ENCODE measurements at places on chromosomes 5 and 9. TPM values are rescaled to one million over a fixed set of nuclear protein-coding genes. Genes with fewer than 3 reads are reported as not detected.
A peak's percentile ranks its signal among the peaks of the same experiment; 100 is the strongest.

DNA sequence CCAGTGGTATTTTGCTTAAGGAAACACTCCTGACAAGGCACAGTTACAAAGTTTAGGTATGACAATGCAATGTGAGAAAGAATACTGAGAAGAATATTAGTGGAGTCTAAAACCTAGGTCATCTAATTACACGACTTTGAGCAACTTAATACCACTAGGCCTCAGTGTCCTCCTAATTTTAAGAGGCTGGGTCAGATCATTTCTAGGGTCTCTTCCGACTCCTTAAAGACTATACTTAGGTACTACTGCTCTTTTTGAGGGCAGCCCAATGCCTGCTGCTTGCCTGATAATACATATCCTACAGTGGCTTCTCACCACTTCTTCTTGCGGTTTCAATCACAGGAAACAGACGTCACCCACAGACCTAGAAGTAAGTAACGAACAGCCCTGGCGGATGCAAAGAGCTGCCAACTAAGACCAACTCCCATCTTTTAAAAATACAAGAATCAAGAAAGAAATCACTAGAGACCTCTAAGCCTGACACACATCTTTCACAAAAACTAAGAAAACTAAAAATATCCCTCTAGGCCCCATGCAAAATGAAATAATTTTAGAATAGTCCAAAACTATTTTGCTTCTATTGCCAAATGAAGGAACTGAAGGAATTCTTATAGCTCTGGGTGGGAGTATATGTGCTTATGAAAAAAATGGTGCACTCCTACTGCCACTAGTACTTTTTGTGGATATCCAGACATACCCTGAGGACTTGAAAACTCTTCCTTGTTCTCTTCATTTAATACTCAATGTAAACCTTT lies 13.1 kb downstream of the DIAPH1 start:
- no peak for DNase-seq

GRCh38 chr9:18791074-18791473 lies 241.9 kb downstream of the SAXO1 start:
- no peak for DNase-seq

- DNase-seq = no peak
These were observed 13.0 kb upstream of the SETX start for GRCh38 chr9:132367613-132368313.

DNA sequence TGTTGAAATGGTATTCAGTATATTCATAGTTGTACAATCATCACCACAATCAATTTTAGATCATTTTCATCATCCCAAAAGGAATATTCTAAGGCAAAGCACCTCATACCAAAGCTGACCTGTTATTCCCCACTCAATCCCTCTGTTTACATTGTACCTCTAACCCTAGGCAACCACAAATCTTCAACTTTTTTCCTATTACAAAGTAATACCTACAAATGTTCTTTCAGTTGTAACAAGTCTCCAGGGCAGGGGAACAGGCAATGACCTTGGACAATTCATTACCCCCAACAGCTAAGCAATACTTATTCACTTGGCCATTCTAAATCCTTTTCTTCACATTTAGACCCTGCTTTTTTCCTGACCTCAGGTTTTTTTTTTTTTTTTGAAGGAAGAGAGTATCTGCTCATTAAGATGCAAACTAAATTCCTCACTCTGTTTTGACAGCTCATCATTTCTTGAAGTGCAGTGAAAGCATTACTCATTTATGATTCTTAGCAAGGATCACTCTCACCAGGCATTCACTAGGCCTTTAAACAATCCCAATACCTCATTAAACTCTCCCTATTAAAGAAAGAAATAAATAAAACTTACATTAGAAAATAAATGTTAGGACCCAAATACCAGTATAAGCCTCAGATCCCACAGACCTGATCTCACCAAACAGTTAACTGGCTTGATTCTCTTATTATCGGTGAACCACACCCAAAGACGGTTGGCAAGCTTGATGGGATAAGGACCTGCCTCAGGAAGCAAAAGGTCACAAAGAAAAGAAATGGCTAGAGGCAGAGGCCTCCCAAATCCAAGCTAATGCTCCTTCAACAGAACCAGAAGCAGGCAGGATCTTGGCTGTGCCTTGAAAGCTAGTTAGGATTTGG lies 15.3 kb downstream of the MTMR12 start:
- no peak for DNase-seq

DNA sequence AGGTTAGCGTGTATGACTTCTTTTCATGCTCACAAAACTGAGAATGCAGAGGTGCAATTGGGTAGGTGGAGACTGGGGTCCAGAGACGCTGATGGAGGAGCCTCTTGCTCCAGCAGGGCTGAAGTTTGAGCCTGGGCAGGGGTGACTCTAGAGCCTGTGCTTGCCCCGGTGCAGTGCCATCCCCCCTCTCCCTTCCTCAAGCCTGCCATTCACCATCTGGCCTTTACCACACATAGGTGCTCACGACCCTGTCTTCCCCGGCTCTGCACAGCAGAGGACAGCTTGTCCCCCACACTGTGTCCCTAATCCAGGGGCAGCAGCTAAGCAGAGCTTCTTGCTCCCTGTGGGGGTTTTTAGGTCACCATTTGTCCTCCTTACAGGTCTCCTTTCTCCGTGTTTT lies 86.5 kb downstream of the DAP start:
- DNase-seq = no peak

DNA sequence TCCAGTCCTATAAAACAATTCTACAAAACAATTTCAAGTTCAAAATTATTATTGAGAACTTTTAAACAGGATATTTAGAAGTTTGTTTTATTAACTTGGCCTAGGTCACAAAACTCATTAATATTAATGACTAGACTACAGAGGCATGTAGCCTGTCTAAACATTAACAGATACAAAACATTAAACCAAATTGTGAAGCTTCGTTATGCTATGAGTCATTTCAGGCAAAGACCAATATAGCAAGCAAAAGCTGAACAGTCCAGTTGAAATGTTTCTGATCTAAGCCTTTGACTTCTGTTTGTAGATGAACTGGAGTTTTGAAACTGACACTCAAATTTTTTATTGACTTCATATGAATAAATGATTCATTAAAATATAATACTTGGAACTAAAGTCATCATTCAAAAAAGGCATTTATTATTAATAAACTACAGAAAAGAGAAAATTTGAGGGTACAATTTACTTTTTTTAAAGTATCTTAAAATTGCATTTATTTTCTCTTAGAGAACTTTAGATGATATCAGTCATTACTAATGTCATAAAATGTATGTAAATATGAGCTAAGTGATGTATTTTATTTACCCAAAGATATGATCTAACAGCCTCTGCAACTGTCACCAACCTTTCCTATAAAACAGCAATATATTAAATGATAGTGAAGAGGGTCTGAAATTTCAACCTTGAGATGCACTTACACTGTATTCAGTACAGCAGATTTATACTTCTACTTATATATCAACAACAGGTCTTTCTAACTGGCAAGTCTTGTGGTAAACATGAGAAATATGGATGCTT lies 188.8 kb downstream of the COMMD10 start:
- peak; percentile 15 for DNase-seq

DNA sequence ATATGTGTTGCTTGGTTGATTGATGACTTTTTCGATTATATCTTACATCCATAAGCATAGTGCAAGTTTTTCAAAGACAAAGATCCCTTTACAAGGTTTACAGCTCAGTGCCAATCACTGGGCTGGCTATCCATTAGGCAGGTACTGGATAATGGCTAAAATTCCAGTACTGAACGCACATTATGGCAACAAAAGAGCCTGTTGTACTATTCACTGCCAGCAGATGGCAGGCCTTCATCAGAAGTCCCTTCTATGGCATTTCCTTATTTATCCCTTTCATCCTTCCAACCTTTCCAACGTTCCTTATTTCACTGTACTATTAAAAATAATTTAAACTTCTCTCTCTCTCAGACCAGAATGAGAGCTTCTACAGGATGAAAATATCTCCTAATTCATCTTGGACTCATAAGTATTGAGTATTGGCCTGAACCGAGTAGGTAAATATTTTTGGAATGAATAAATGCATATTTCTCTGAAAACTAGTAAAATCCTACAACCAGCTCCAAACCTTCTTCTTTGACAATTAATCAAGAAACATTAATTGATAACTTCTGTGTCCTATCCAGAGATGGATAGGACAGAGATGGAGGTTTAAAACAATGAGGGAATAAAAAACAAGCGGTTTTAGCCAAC lies 6.7 kb upstream of the WNT8A start:
- DNase-seq = peak; percentile 36

DNA sequence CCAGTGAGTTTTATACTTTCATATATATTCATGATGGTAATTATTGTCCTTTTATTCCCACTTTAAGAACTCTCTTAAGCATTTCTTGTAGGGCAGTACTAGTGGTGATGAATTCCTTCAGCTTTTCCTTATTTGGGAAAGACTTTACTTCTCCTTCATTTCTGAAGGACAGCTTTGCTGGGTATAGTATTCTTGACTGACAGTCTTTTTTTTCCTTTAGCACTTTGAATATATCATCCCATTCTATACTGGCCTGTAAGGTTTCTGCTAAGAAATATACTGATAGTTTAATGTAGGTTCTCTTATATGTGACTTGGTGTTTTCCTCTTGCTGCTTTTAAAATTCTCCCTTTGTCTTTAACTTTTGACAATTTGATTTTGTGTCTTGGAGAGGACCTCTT lies 109.0 kb upstream of the FSTL4 start:
- no peak for DNase-seq

The LRRC14B gene
- polyA plus RNA-seq = 0.13 TPM

The CWC27 gene
- 32.6 TPM for polyA plus RNA-seq

The PDZD2 gene
- polyA plus RNA-seq = 21.2 TPM

The BRINP1 gene
- polyA plus RNA-seq = 4.8 TPM

The SPAG8 gene
- polyA plus RNA-seq = 4.8 TPM

The IL3 gene
- not detected for polyA plus RNA-seq

The TSSK1B gene
- not detected for polyA plus RNA-seq
